SK-N-MC (cell line): ENCODE measurements at places on chromosomes 7 and 10.

DNA sequence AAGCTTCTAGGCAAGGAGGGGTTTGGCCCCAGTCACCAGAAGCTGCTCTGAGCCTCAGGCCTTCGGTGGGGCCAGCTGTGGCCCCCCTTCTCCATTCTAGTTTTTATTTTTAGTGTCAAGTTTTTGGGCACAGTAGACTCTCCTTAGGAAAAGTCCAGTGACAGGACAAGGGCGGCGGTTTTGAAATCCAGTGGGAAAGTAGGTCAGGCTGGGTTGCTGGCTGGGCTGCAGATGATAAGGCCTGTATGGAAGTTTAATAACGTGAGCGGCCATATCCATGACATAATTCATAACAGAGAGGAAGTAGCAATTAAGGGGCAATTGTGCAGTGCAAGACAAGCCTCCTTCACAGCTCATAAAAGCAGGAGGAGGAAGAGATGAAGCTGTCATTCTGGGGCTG is 87.1 kb upstream of the ZNF716 start:
- DNase-seq = no peak

DNA sequence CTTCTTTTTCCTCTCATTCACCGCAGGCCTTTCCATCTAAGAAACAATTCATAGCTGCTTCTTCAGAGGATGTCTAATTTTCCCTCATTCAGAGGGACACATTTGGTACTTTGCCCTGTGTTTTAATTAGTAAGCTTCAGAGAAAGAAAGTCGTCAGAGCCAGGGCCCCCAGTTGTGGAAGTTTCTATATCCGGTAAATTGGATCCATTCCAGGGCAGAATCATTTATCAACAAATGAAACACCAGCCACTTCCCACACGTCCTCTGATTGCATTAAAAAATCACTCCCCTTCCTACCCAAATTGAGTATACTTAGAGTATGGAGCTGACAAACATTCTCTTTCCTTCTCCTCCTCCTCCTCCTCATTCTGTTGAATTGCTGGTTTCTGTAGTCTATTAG is 205.8 kb upstream of the HDAC9 start:
- DNase-seq = no peak

DNA sequence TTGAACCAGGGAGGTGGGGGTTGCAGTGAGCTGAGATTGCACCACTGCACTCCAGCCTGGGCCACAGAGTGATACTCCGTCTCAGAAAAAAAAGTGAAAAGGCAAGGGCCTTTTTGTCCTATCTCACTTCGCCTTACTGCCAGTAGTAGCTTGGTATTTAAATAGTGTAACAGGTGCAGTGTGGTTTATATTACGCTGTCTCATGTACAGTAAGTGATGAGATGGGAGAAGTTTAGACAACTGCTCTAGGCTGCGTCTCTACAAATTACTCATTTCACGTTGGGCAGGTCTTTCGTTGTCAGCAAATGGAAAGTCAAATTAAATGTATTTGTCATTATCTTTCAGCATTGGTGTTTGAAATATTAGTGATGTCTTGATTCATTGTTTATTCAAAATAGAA is 15.5 kb upstream of the PFKFB3 start:
- DNase-seq = no peak

- no peak for DNase-seq
Measured at GRCh38 chr10:470339-471003, 219.0 kb downstream of the DIP2C start.

GRCh38 chr7:88167223-88167622 is 52.6 kb downstream of the SRI start:
- DNase-seq = no peak

DNA sequence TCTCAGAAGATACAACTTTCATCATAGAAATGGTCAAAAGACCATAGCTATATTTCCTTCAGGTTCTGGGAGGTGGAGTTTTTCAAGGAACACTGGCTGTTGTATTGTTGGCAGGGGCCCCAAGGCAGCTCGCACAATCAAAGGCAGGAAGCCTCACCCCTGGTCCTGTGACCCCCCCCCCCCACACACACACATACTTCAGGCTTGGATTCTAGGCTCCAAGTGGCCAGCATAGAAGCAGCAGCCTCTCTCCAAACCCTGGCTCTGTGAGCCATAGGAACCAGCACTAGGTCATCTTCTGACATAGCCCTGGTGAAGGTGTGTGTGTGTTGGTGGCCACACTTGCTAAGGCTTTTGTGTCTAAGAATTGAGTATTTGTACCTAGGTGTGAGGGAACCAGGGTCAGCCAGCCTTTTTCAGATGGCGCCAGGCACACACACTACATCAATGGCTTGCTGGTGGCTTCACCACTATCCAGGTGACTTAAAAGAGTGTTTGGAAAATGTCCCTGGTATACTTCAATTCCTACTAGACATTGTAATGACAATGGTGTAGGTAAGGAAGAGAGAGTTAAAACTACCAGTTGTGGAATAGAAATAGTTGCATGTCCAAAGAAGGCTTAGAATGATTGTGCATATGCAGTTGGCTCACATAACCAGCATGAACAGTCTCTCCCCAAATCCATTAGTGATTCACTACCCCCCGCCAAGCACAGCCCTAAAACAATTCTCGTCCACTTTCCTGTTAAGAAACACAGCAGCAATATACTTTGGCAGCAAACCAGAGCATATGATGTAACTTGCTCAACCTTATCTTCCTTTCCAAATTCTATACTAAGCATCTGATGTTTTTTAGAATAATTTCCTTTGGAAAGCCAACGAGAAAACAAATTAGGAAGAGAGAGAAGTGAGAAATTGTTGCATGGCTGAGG is 91.3 kb downstream of the AVL9 start:
- DNase-seq = peak; percentile 30
